NCI-H1105 (cell line): ENCODE measurements at places on chromosomes 3 and 15.

- no peak for DNase-seq
These were observed 21.3 kb upstream of the KPNA4 start for GRCh38 chr3:160586679-160587078.

GRCh38 chr3:143362115-143362991 is 242.8 kb downstream of the CHST2 start:
- DNase-seq = no peak

DNA sequence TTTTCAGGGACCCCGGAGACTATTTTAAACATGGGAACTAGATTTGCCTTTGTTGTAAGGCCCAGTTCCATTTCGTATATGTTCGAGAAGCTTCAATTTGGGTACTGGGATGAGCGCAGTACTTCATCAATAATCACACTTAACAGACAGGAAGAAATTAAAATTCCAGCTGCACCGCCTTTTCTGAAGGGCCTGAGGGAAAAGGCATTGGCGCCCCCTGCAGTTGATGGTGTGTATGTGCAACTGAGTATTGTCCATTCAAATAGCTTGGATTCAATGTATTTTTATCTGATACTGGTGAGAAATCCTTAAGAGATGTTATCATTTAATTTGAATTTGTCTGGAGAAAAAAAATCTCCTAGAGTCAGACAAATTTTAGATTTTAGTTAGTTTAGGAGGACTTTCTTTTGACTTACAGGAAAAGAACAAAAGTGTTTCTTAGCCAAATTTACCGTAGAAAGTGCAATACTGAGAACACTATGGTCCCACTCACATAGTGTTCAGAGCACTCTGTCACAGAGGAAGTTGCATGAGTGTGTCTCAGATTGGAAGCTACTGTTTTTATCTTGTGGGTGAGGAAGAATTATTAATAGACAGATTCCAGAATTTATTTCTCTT is 5.4 kb upstream of the ALDH1A2 start:
- peak; percentile 68 for DNase-seq

DNA sequence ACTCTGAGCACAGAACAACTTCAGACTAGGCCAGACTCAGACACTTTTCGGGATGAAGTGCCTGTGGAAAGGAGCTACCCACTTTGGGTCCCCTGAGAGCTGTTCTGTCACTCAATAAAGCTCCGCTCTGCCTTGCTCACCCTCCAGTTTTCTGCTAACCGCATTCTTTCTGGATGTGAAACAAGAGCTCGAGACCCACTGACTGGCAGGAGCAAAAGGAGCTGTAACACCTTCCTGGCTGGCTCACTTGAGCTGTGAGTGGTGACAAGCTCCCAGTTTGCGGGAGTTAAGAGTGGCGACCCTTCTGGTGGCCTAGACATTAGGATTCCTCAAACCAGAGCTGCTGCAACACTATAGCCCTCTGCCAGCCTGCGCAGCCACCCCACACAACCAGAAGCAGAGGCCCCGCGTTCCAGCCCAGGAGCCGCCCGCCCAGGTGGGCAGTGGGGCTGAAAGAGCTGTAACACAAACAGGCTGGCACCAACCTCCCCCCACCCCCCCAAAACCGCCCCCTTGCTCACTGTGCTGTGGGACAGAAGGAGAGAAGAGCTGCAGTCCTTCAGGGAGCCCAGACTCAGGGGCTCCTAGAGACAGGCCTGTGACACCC is 1178.1 kb upstream of the GBE1 start:
- DNase-seq = no peak

DNA sequence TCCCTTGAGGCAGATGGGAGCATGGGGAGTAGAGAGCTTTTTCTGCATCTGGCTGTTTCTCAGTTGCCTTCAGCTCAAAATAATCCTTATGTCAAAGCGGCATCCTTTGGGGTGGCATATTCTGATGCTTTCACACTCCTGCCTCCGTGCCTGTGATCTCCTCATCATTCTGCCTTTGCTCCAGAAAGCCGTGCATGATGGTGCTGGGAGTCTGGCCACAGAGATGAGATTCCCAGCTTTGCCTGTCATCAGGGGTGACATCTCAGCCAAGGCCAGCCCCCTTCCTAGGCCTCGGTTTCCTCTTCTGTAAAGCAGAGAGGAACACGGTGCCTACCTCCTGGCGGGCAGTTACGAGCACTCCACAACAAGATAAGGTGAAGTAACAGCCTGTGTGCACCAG is 96.3 kb upstream of the ALDH1A3 start:
- no peak for DNase-seq

- no peak for DNase-seq
These were observed 159.2 kb upstream of the PPP2R3A start for GRCh38 chr3:135806317-135806716.

GRCh38 chr3:1552831-1553230 is 460.0 kb downstream of the CNTN6 start:
- no peak for DNase-seq

DNA sequence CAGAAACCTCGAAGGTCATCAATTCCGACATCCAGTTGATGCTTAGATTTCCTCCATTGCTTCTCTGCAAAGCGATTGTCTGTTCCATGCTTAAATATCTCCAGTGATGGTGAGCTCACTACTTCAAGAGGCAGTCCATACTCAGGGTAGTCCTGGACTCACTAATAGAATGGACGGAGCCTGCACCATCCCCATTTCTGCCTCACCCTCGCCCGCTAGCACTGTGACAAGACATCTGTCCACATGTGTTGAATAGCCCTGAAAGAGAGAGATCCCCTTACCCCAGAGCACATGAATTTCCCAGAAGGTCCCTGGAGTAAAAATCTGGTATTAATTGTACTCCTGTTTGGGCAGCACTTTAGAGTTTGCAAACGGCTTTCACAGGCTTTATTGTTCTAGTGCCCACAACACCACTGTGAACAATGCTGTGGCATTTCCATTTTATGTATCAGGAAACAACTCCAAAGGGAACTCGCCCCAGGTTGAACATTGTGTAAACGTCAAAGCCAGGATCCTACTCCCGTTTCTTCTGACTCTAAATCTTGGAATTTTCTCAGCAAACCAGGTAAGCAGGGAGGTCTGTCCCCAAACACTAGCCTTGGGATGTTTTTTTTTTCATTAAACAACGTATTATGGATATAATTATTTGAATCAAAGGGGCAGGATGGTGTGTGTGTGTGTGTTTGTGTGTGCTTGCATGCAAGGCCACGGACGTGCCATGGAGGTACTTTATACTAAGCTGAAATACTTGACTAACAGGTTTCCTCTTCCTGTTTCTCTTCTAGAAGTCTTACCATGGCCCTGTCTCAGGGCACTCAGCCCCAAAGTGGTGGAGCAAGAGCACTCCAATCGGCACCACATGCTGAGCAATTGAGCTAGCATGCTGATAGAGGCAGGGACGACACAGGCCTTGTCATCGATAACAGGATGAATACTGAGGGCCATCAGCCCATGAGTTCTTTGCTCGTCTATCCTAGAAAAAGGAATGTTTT is 198.3 kb downstream of the OPA1 start:
- no peak for DNase-seq

GRCh38 chr3:147554332-147554731 is 145.2 kb downstream of the ZIC1 start:
- DNase-seq = peak; percentile 16

DNA sequence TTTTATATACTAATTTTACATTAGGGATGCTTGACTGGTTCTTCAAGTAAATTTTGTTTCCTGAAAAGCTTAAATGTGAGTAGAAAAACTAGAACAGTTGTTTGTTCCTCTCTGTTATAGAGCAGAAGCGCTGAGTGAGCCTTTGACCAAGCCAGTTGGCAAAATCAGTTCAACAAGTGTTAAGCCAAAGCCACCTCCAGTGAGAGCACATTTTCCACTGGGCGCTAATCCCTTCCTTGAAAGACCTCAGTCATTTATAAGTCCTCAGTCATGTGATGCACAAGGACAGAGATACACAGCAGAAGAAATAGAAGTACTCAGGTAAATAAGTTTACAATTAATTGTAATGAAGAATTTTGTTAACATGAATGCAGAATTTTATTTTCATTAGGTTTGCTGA is 14.6 kb downstream of the CAPN7 start:
- DNase-seq = no peak

GRCh38 chr3:33886015-33886414 is 87.6 kb downstream of the PDCD6IP start:
- no peak for DNase-seq

DNA sequence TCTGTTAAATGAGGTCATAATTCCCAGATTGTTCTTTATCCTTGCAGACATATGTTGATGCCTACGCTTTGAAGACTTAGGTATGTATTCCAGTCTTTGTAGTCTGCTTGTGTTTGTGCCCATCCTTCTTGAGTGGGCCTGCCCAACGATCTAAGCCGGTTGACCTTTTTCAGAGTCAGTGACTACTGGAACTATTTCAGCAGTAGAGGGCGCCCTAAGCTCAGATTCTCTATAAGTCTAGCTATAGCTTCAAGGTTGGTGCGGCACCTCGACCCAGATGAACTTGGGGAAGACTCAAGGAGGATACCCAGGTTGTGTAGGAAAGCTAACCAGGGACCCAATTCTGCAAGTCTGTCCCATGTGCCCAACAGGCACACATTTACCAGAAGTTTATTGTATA is 228.8 kb upstream of the PPP2R3A start:
- no peak for DNase-seq

DNA sequence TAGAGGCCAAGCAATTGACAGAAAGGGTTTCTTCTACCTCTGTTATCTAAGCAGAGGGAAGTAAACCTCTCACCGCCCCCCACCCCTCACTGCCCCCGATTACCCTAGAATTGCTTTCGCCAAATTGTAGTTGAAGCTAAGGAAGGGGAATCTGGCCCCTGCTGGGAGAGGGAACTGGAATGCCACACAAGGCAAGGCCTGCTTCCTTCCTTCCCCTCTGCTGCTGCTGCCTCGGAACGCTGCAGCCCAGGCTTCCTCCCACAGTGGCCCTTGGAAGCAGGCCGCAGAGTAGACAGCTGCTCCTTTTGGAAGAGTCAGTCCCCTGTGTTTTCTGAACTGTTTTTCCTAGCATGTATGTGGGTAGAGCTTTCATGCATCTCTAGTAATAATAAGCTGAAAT is 21.6 kb downstream of the RLBP1 start:
- DNase-seq = no peak

- no peak for DNase-seq
These were observed 282.3 kb upstream of the TBC1D5 start for GRCh38 chr3:18024715-18025114.

DNA sequence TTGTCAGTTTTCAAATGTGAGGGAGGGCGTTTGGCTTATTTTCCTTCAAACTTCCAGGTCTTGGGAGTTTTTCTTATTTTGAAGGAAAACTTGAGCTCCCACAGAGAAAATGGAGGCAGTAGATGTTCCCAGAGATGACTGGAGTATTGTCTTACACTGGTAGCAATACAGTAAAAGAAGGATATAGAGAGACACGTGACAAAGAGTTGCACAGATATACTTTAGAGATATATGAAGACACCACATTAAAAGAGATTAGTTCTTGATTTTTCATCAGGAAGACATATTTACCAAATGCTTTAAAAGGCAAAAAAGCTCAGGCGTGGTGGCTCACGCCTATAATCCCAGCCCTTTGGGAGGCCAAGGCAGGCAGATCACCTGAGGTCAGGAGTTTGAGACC is 490.9 kb downstream of the FOXP1 start:
- no peak for DNase-seq

- no peak for DNase-seq
These were observed 610.9 kb downstream of the AGBL1 start for GRCh38 chr15:86690566-86690965.

GRCh38 chr15:35616498-35617271 is 70.7 kb upstream of the DPH6 start:
- DNase-seq = no peak

DNA sequence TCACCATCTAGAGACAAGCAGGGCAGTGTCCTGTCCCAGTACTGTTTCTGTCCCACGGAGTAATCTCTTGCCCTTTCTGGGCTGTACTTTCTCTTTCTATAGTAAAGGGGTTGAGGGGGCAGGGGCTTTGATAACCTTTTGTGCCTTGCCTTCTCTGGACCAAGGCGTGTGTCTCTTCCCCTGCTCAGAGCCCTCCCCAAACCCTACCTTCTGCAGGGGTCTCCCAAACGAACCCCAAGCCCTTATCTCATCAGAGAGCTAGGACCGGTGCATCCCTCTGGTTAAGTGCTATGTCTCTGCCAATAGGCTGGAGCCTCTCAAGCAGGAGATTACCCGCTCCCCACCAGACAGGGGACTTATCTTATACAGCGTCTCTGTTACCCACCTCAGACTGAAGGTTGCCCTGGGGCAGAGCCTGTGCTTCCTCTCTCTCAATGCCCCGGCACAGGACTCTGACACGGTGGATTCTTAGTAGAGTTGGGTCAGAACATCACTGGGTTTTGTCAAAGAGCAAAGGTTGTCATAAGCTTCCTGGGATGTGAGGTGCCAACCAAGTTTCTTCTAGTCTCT is 2.9 kb downstream of the PLEKHO2 start:
- no peak for DNase-seq

DNA sequence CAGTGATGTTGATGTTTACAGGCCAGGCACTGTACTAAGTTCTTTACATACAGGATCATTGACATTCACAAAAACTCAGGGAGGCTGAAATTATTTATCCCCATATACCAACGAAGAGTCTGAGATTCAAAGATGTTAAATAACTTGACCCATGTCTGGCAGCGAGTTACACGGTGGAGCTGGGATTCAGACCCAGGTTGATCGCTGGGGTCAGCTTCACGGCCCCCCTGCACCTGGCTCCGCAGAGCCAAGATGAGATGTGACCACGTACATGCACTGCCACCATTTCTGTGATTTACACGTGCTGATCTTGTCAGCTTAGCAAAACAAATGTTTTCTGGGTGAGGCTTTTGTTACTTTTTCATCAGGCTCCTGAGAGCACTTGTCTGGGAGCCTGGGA is 109.8 kb downstream of the EEFSEC start:
- no peak for DNase-seq

- DNase-seq = no peak
These were observed 422 bp upstream of the SETMAR start for GRCh38 chr3:4302747-4303146.

DNA sequence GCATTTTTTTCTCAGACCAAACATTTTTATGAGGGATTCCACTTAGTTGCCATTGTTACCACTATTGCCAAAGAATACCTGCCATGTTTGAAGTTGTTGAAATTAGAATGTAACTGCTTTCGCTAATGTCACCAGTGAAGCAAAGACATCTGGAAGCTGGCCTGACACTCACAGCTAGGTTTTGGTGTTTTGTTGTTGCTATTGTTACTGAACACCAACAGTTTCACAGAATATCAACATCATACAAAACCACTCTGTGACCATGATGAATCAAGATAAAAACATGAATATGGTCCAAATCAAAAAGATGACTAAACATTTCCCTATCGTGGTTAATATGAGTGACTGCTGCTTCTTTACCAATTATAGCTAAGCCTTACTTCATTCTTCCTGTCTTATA is 6.9 kb upstream of the CFAP20DC start:
- no peak for DNase-seq

- no peak for DNase-seq
These were observed 30.6 kb upstream of the FAM107A start for GRCh38 chr3:58607816-58608215.

DNA sequence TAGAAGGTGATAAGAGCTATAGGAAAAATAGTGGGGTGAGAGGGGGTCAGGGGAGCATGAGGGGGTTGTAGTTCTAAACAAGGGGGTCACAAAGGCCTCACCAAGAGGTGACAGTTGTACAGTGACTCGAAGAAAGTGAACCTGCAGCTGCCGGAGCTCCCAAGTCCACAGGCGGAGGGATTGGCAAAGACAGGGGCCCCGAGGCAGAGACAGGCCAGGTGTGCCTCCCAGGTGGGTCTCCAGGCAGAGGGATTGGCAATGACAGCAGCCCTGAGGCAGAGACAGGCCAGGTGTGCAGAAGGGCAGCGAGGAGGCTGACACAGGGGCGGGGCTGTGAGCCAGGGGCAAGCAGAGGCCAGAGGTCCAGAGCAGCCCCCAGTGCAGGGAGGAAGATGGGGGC is 63.7 kb downstream of the DNAJB8 start:
- no peak for DNase-seq

GRCh38 chr3:4061783-4062360 is 241.3 kb upstream of the SETMAR start:
- no peak for DNase-seq
